CD4-positive, alpha-beta memory T cell (primary cell): ENCODE measurements at places on chromosomes 2 and 18. TPM values are rescaled to one million over a fixed set of nuclear protein-coding genes. Genes with fewer than 3 reads are reported as not detected.

The SLC40A1 gene
- 98.3 TPM for polyA plus RNA-seq

The MREG gene
- polyA plus RNA-seq = 2.1 TPM

DNA sequence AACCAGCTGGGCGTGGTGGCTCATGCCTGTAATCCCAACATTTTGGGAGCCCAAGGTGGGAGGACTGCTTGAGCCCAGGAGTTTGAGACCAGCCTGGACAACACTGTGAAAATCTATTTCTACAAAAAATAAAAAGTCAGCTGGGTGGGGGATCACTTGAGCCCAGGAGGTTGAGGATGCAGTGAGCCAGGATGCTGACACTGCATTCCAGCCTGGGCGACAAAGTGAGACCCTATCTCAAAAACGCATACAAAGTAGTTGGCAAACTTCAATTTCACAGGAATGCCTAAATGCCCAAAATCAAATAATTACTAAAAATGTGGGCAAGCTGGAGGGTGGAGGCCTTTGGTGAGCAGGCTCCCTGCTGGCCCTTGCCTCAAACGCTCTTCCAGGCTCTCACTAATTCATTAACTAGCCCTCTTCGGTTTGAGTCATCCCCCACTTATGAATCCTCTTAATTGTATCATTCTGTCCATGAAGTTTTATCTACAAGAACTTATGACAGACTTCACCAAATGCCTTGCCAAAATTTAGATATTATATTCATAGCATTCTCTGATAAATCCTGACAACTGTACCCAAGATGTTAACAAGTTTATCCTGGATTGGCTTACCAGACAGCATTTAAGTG is 68.7 kb upstream of the ZFP36L2 start:
- peaks cover 12% of the 10 kb centered on the region for H3K36me3 ChIP-seq
- H3K27ac ChIP-seq = no peak overlapping the region
- DNase-seq = no peak
- H3K4me1 ChIP-seq = peaks cover 8% of the 10 kb centered on the region
- H3K4me3 ChIP-seq = no peak overlapping the region

The NCKAP5 gene
- not detected for polyA plus RNA-seq

The SNTG2 gene
- polyA plus RNA-seq = not detected

DNA sequence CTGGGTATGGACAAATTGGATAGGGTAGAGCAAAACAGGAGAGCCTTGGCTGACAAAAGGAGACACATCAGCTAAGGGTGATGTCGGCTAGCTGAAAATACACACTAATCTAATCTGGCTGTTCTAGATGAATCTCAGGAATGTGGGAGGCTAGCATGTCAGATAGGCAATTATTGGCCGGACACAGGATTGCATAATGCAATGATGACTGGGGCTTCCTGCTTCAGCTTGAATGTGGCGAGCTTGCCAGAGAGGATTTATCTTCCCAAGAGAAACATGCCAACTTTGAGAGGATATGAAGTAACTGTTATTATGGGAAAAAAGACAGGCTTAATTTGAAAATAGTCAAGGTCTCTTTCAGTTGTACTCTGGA is 102.4 kb downstream of the TRIB2 start:
- H3K36me3 ChIP-seq = no peaks in the 10 kb centered on the region
- DNase-seq = no peak
- H3K4me3 ChIP-seq = no peak overlapping the region
- no peak overlapping the region for H3K27ac ChIP-seq
- no peaks in the 10 kb centered on the region for H3K27me3 ChIP-seq

GRCh38 chr18:8688216-8688800 is 17.0 kb upstream of the MTCL1 start:
- H3K4me3 ChIP-seq = no peak overlapping the region
- DNase-seq = no peak
- H3K36me3 ChIP-seq = no peaks in the 10 kb centered on the region
- H3K4me1 ChIP-seq = no peaks in the 10 kb centered on the region
- H3K27me3 ChIP-seq = no peaks in the 10 kb centered on the region
- no peak overlapping the region for H3K27ac ChIP-seq

DNA sequence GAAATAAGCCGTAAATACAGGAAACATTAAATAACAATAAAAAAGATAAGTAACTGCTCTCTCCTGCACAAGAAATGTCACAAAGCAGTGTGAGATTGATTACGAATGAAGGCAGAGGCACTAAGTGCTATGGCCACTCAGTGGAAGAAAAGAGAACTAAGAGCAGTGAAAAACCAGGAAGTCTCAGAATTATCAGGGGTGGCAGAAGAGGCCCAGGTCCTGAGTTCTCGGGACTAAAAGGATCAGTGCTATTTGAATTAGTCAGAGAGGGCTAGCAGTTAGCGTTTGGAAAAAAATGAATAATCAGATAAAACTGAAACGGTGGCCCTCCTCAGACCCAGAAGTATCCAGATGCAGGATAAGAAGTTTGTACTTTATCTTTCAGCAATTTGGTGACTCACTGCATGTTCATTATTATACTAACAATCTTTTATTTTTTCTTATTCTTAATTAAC is 367.1 kb downstream of the ZEB2 start:
- H3K36me3 ChIP-seq = no peaks in the 10 kb centered on the region
- no peak overlapping the region for H3K27ac ChIP-seq
- no peaks in the 10 kb centered on the region for H3K27me3 ChIP-seq

DNA sequence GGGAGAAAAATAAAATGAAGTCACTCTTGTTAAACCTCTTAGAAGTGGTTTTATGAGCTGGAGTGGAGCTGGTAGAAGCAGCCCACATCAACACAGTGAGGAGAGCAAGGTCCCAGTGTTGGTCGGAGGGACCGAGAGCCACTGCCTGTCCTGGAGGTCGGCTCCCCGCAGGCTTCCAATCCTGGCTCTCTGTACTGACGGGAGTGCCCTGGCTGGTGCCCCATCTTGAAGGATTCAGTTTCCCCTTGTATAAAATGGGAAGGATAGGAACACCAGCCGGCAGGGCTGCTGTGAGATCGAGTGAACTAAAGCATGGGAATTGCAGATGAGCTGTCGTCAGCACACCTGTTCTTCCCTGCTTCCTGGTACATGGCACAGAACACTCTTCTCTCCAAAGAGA is 104.3 kb upstream of the ID2 start:
- H3K4me1 ChIP-seq = peaks cover 27% of the 10 kb centered on the region
- no peak overlapping the region for H3K27ac ChIP-seq
- H3K4me3 ChIP-seq = no peak overlapping the region
- H3K36me3 ChIP-seq = no peaks in the 10 kb centered on the region
- DNase-seq = no peak

- H3K4me1 ChIP-seq = peaks cover 13% of the 10 kb centered on the region
- peaks cover 31% of the 10 kb centered on the region for H3K36me3 ChIP-seq
- no peak overlapping the region for H3K4me3 ChIP-seq
- DNase-seq = no peak
Measured at GRCh38 chr2:230496891-230497290, 80.9 kb downstream of the SP100 start.

GRCh38 chr18:4750393-4751346 is 295.6 kb upstream of the DLGAP1 start:
- no peak overlapping the region for H3K27ac ChIP-seq
- H3K4me1 ChIP-seq = no peaks in the 10 kb centered on the region
- no peaks in the 10 kb centered on the region for H3K27me3 ChIP-seq
- DNase-seq = no peak
- H3K4me3 ChIP-seq = no peak overlapping the region

The DUSP19 gene
- 0.49 TPM for polyA plus RNA-seq

- no peaks in the 10 kb centered on the region for H3K36me3 ChIP-seq
- no peaks in the 10 kb centered on the region for H3K27me3 ChIP-seq
- no peak overlapping the region for H3K4me3 ChIP-seq
- no peak for DNase-seq
Measured at GRCh38 chr2:43370705-43371104, 144.3 kb upstream of the ZFP36L2 start.

The RTP5 gene
- polyA plus RNA-seq = not detected

GRCh38 chr18:23757437-23757733 is 68.1 kb downstream of the LAMA3 start:
- H3K27ac ChIP-seq = no peak overlapping the region
- no peaks in the 10 kb centered on the region for H3K27me3 ChIP-seq
- H3K4me1 ChIP-seq = no peaks in the 10 kb centered on the region
- H3K36me3 ChIP-seq = no peaks in the 10 kb centered on the region

GRCh38 chr2:118665784-118666529 is 181.5 kb downstream of the EN1 start:
- no peak for DNase-seq
- H3K27me3 ChIP-seq = no peaks in the 10 kb centered on the region
- no peak overlapping the region for H3K27ac ChIP-seq
- H3K36me3 ChIP-seq = no peaks in the 10 kb centered on the region

DNA sequence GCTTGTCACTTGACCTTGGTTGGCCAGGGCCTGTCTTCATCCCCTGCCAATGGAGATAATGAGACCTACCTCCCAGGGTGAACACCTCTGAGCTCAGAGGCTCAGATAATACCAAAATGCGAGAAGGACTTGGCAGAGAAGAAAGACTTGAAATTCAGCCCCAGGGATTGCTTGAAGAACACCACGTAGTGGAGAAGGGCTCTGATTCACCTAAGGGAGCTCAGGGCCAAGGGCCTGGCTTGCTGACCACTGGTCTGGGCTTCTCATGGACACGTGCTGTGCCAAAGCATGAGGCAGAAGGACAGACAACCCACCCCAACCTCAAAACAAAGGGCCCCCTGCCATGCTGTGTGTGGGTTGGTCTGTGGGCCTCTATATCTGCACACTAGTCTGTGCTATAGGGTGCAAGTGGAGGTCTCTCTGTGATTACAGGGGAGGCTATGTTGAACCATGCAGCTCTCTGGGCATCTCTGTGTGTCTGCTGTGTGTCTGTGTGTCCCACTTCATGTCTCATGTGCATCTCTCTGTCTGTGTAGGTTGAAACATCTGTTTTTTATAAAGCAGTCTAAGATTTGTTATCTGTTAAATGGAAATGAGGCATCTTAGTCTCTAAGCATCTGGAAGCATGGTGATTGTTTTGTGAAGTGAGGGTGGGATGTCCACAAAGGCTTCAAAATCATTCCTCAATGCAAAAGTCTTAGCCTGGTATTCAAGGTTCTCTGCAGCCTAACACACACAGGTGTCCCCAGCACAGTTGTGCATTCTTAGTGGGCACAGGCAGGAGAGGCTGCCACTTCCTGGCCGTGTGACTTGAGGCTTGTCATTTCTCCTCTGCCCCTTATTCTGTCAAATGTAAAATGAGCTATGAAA is 61.0 kb upstream of the EPAS1 start:
- H3K27ac ChIP-seq = no peak overlapping the region
- no peak for DNase-seq
- H3K4me3 ChIP-seq = no peak overlapping the region
- H3K4me1 ChIP-seq = peaks cover 18% of the 10 kb centered on the region
- H3K27me3 ChIP-seq = no peaks in the 10 kb centered on the region

GRCh38 chr2:33796511-33796910 is 197.4 kb upstream of the FAM98A start:
- DNase-seq = no peak
- H3K36me3 ChIP-seq = no peaks in the 10 kb centered on the region
- H3K4me1 ChIP-seq = no peaks in the 10 kb centered on the region
- H3K4me3 ChIP-seq = no peak overlapping the region
- no peak overlapping the region for H3K27ac ChIP-seq

DNA sequence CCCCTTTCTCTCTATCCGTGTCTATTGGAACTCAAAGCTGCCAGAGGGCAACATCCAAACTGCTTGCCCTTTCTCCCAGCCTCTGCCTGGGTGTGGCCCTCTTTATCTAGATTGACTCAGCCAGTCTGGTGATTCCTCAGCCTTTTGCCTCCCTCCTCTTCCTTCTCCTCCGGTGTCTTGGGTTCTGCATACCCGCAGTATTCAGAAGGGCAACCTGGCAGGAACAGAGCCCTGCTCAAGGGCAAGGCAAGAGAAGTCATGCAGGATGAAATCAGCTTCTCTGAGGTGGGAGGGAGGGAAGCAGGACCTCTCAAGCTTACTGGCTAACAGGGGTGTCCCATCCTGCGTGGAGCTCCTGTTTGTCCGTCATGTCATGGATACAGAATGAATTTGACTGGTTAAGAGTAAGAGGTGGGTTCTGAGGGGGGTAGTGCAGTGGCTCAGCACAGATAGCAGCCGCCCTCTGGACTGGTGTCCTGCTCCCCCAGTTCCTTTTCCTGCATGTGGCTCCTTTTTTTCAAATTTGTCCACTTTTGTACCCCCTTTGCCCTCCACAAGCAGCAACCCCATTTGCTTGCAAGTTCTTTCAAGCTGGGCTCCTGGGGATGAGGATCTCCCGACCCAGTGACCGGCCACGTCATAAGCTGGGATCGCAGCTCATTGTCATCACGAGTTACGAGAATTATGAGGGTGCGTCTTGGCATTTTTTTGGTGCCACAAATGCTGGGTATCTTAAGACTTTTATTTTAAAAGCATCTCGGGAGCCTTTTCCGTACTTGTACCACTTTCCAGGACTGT is 154.1 kb downstream of the FHOD3 start:
- no peaks in the 10 kb centered on the region for H3K4me1 ChIP-seq
- DNase-seq = no peak
- no peaks in the 10 kb centered on the region for H3K27me3 ChIP-seq
- H3K36me3 ChIP-seq = no peaks in the 10 kb centered on the region

DNA sequence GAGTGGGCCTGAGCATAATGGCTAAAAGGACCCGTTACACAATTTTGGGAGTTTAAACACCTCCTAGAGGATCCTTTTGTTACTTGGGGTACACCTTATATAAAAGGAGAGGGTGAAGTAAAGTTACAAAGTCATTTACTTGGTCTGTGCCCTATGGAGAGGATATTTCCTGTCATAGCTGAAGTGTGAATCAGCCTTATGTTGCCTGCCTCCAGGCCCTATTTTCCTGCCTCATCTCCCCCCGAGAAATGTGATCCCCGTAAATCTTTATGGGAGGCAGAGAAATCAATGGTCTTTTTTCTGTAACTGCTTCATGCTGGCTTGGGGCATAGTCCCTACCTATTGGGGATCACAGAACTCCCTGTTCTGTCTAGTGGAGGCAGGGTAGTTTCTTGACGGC is 906.6 kb downstream of the DSC3 start:
- no peaks in the 10 kb centered on the region for H3K4me1 ChIP-seq
- H3K36me3 ChIP-seq = no peaks in the 10 kb centered on the region
- H3K4me3 ChIP-seq = no peak overlapping the region
- no peak overlapping the region for H3K27ac ChIP-seq

- H3K27ac ChIP-seq = no peak overlapping the region
- H3K36me3 ChIP-seq = no peaks in the 10 kb centered on the region
- H3K27me3 ChIP-seq = peaks cover 6% of the 10 kb centered on the region
- H3K4me3 ChIP-seq = no peak overlapping the region
Measured at GRCh38 chr2:237257471-237257951, 156.5 kb downstream of the COL6A3 start.

The UGT1A10 gene
- polyA plus RNA-seq = not detected

The LCT gene
- not detected for polyA plus RNA-seq

GRCh38 chr2:232981356-232981755 is 31.7 kb downstream of the NGEF start:
- H3K27ac ChIP-seq = no peak overlapping the region
- no peak overlapping the region for H3K4me3 ChIP-seq
- no peaks in the 10 kb centered on the region for H3K4me1 ChIP-seq
- H3K27me3 ChIP-seq = no peaks in the 10 kb centered on the region
